Fibroblast of pulmonary artery (primary cell): ENCODE measurements at places on chromosomes 2 and 18.

DNA sequence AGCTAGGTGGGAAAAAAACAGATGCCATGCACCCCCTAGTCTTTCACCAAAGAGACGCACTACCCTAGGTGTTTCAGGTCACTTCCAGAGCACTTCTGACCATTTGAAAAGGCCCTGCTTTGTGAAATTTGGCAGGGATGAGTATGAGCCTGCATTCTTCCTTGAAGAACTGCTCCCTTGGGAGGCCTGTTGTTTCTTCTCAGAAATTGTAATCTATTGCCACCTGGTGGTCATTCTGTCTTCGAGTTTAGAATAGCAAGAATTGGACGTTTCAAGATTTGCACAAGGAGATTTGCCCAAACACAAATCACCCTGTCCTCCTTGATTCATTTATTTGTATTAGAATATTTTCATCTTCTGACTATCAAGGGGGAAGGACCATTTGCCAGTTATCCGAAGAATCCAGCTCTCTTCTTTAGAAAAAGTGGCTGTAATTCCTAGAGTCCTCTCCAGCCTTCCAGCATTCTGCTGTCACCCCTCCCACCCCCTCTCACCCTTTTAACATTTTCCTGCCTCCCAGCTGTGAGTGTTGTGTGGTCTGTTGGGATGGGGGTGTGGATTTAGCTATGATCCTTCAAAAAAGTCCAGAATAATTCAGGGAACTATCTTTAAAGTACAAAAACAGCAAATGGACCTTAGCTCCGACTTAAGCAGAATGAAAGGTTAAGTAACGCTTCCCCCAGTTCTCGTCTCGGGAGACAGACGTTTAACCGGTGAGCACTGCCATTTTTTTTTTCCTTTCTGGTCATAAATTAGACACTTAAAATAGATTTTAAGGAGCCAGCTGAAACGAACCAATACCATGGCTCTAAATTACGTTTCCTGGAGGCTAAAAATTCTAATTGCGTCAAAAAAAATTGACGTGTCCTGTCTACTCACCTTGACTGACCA lies 3.7 kb upstream of the GAD1 start:
- peak; percentile 95 for DNase-seq

DNA sequence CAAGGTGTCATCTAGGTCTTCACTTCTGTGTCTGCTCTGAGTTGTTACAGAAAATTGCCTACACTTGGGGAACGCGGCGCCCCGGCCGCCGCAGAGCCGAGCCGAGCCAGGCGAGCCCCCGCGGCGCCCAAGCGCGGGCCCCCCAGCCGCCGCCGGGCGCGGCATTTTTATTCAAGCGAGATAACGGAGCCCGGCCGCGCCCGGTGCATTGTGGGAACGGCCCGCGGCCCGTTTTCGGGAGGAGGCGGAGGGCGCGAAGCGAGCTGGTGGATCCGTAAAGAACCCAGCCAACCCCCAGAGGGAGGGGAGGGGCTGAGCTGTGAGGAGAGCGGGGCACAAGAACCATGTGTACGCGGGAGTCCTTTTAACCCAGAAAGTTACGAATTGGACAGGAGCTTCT lies 191.8 kb downstream of the FTCDNL1 start:
- DNase-seq, result peak; percentile 6

- no peak for DNase-seq
These were observed 1.5 kb upstream of the ASB18 start for GRCh38 chr2:236265675-236266074.

- peak; percentile 53 for DNase-seq
These were observed 99.2 kb downstream of the SMAD7 start for GRCh38 chr18:48851599-48851960.

DNA sequence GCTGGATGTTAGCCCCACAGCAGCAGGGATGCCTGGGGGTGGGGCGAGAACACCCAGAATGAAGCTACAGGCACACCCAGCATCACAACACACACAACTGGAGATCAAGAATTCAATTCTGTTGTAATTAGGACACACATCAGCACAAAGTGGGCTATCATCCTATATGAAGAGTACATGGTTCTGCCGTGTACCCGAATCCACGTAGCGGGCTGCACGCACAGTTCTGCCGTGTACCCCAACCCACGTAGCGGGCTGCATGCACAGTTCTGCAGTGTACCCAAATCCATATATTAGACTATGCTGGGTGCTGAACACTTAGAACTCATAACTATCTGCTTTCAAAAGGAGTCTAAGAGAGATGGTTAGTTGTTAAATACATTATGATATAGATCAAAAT lies 86.5 kb downstream of the EIPR1 start:
- no peak for DNase-seq

- DNase-seq, result peak; percentile 3
These were observed 51.8 kb downstream of the EPB41L5 start for GRCh38 chr2:120064664-120065063.

DNA sequence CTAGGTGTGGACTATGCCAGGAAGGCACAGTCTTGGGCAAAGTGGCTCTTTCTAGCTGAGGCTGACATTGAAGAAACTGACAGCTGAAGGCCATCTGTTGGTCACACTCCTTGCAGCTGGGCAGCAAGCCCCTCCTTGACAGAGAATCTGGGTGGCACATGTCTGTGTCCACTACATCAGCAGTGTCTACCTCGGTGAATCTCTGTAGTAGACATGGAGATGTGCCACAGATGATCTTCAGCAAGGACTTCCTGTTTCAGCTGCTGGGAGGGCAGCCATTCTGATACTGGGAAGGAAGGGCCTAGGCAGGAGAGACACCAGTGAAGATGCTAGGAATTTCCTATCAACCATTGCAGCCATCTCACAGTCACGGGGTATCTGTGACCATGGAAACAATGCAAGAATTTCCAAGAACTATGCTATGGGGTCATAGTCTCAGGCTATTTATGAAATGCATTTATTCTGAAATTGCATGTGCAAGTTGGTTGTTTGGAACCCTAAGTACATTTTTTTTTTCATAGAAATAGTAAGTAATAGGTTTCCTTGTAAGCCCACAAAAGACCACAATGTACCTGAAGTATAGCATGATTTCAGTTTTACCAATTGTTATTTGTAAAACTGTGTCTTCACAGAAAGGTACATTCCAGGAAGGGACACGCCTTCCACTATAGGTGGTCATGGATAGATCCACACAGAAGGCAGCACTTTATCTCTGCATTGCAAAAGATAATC lies 63.8 kb upstream of the DARS1 start:
- no peak for DNase-seq

DNA sequence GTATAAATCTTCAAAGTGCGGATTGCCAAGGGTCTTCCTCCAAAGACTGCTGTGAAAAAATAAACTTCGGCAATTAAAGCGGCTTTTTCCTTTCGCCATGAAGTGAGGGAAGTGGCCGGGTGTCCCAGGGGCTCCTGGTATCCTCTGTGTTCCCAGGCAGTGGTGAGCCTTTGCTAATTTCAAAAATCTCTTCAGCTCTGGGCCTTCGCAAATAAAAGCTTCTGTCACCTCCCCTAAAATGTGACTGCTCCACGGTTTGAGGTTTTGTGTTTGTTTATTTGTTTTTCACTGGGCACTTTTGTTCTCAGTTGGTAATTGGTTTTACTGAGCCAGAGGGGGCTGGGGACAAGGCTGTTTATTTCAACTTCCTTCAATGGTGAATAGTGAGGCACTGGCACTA lies 270.1 kb upstream of the POU3F3 start:
- DNase-seq, result no peak
